ENCODE measurements at places on chromosomes 1 and 21.

DNA sequence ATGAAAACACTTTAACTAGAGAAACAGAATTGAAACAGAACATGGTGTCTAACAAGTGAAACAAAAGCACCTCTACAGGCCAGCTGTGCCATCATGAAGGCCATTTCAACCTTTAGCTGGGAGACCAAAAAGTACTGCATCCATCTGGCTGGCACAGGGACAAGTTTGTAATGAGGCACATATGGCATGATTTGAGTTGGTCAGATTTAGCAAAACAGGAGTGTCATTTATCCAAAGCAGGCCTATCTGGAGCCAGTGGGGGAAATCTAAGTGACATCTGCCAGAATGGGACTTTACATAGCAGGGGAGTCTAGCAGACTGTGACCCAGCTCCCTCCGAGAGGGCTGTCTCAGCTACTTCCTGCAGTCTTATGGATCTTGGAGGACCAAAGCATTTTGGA, 51.9 kb downstream of the DNTTIP2 start:
- DNase-seq, result no peak

- no peak for DNase-seq
These were observed 115.5 kb downstream of the DHRS3 start for GRCh38 chr1:12502336-12503109.

DNA sequence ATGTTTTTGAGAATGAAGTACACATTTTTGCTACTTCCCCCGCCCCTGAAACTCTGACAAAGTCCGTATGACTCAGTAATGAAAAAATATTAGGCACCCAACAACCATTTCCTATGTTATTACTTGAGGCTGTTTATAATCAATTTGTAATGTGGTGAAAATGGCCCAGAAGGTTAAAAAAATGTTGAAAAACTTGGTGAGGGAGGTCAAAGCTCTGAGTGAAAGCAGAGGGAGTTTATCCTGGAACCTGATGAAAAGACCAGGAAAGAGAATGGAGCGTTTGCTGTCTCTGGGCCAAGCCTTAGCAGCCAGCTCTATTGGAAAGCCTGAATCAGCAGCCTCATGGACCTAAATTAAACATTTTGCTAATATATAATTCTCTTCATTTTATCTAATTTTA, 367.7 kb upstream of the NEGR1 start:
- peak; percentile 51 for DNase-seq

DNA sequence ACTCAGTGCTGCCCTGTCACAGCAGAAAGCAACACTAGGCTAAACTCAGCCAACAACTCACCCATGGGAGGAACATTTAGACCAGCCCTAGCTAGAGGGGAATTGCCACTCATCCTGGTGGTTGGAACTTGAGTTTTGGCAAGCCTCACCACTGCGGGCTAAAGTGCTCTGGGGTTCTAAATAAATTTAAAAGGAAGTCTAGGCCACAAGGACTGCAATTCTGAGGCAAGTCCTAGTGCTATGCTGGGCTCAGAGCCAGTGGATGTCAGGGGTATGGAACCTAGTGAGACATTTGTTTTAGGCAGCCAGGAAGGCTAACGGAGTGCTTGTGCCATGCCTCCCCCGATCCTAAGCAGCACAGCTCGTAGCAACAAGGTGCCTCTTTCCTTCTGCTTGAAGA, 78.0 kb downstream of the RGS13 start:
- no peak for DNase-seq

- DNase-seq, result no peak
These were observed 16.5 kb downstream of the CFAP74 start for GRCh38 chr1:1987142-1987510.

- no peak for DNase-seq
These were observed 8.9 kb downstream of the CD244 start for GRCh38 chr1:160853754-160854153.

- no peak for DNase-seq
These were observed 649 bp downstream of the PTPN7 start for GRCh38 chr1:202159534-202160371.

- DNase-seq, result peak; percentile 31
These were observed 93.7 kb upstream of the ETS2 start for GRCh38 chr21:38712071-38712470.

DNA sequence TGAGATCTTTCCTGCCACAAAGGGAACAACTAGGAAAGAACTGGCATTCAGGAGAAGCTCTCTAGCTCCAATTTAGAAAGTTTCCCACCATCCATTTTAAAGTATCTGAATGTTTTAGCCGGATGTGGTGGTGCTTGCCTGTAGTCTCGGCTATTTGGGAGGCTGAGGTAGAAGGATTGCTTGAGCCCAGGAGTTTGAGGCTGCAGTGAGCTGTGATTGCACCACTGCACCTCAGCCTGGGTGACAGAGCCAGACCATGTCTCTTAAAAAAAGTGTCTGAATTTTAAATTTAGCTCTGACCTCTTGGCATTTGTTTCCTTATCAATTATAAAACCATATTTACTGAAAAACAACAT, 67.2 kb downstream of the RPAP2 start:
- DNase-seq, result no peak

DNA sequence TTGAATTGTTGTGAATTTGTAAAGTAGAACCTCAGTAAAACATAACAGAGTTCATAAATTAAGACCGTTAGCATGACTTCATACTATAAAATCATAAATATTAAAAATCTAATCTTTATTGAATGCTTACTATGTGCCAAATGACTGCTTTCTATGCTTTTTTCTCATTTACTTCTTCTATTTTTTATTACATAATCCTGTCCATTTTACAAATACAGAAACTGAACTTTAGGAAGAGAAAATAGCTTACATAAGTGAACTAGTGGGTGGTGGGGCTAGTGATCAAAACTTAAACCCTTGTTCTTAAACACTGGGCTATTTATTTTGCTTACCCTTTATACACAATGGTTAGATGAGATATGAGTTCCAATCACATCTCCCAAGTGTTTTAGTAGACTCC, 122.3 kb downstream of the ZC3H11B start:
- DNase-seq, result no peak

- DNase-seq, result peak; percentile 35
These were observed 2.1 kb downstream of the KAZN start for GRCh38 chr1:14600405-14601112.

DNA sequence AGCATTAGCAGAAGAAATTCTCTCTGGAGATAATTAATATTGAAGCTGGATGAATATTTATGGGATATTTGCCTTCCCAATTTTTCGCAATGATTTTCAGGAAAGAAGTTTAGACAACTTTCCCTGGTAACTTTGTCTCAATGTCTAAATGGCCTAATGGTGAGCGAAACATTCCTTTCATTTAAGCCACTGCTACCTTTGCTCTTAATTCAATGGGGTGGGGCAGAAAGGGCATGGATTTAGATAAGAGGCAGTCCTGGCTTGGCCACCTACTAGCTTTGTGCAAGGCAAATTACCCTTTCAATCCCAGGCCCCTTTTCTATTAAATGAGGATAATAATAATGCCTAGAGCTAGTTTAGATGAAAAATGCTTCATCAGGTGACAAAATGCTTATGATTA, 27.1 kb upstream of the LYST start:
- DNase-seq, result no peak

GRCh38 chr1:72284348-72285073, 2.2 kb upstream of the NEGR1 start:
- DNase-seq, result peak; percentile 78

GRCh38 chr1:183296782-183297181, 110.7 kb downstream of the LAMC2 start:
- no peak for DNase-seq

DNA sequence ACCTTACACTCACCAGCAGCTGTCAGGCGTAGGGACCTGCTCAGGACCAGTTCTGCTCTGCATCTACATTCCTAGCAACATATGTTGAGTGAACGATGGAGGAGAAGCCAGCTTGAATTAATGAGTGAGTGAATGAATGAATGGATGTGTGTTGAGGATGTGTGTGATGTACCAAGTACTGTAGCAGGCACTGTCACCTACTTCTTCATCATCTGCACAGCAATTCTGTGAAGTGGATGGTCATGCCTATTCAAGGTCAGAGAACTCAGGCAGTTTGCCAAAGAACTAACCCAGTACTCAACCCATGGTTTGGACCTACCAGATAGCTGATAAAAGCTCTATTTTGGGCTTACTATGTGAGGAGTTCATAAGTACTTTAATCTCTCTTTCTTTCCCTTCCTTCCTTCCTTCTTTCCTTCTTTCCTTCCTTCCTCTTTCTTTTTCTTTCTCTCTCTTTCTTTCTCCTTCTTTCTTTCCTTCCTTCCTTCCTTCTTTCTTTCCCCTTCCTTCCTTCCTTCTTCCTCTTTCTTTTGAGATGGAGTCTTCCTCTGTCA, 56.9 kb downstream of the ATP1A1 start:
- no peak for DNase-seq

- DNase-seq, result no peak
These were observed 301.7 kb upstream of the LYPLAL1 start for GRCh38 chr1:218872026-218872425.

GRCh38 chr1:27397749-27398148, 5.3 kb downstream of the GPR3 start:
- DNase-seq, result no peak

DNA sequence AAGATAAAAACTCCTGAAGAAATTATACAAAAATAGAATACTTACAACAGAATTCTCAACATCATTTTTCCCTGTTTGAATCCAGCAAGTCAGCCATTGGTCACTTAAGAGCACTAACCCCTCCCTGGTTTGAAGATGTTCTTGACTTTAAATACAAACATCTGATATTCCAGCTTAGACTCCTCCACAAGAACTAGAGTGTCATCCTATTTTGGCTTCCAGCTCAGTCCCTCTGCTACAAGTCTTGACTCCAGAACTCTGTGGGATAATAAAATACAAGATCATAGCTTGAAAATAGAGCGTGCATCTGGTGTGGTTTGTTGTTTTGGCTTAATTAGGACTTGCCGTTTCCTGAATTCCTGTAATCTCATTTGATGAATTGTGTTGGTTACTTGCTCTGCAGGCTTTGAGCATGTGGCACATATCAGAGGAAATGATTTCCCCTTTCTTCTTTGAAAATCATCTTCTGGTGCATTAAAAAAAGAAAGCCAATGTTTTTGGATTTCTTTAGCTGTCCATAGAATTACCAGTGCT, 63.7 kb upstream of the DPT start:
- DNase-seq, result no peak

- DNase-seq, result no peak
These were observed 46.6 kb upstream of the C1orf105 start for GRCh38 chr1:172373864-172374263.

- DNase-seq, result no peak
These were observed 1.0 kb downstream of the CORT start for GRCh38 chr1:10450836-10451235.

- DNase-seq, result no peak
These were observed 82.4 kb downstream of the PLXNA2 start for GRCh38 chr1:208161656-208162375.

- no peak for DNase-seq
These were observed 124.6 kb upstream of the RUNX3 start for GRCh38 chr1:25054526-25055323.

Data from right hindlimb (tissue), 1 donor.